Stimulated activated CD8-positive, alpha-beta memory T cell treated with anti-CD3 and anti-CD28 coated beads, Interleukin-15, amount 100 ng/mL, for 24 hours (primary cell): ENCODE measurements at places on chromosomes 2 and 18.

DNA sequence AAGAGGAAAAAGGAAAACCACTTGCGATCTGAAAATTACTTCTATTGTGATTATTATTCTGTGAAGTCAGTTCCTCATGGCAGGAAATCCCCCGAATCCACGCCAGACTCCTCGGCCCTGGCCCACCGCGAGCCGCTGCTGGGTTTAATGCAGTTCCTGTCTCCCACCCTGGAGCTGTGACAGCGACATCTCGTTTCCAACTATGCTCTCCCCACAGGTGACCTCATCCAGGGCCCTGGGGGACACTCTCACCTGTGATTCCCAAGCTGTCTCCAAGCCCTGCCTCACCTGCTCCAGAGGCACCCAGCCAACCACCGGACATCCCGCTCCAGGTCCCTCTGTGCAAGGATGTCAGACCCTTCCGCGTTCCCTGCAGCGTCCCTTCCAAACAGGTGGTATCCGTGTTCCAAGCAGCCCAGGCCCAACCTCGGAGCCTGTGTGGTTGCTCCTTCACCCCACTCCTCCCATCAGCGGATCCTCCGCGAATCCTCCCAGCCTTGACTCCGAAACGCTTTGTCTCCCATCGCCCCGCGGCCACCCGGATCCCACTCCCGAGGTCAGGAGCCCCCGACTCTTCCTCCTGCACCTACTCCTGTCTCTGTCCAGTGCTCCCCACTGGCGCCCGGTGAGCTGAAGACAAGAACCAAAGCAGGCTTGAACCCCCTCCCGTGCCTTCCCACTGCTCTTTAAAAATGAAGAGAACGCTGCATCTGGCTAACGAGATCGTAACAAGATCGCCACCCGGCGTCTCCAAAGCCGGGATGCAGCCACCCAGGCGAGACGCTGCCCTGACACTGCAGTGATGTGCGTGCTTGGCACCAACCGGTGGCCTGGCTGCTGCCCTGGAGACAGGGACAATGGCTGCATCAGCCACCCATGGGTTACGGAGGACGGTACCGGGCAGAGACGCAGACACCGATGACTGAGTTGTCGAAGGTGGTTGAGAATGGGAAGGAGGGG is 96.5 kb downstream of the NDUFA10 start:
- no peak for DNase-seq

GRCh38 chr2:239876271-239876947 is 148.7 kb downstream of the NDUFA10 start:
- DNase-seq = no peak

DNA sequence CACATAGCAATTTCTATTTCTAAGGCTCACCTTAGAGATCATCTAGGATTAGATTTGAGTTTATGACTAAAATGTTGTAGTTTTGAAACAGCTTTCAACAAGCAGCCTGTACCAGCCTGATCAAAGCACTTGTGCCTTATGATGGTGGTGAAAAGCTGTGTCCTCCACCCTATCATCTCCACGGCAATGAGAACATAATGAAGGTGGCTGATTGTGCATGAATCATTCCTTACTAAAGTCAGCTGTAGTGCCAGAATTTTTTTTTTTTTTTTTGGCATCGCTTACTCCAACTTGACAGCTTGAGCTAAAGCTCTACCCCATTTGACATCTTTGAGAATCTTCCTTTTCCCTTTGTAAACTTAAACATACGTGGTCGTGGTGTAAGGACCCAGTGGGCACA is 86.0 kb downstream of the DCC start:
- DNase-seq = no peak

DNA sequence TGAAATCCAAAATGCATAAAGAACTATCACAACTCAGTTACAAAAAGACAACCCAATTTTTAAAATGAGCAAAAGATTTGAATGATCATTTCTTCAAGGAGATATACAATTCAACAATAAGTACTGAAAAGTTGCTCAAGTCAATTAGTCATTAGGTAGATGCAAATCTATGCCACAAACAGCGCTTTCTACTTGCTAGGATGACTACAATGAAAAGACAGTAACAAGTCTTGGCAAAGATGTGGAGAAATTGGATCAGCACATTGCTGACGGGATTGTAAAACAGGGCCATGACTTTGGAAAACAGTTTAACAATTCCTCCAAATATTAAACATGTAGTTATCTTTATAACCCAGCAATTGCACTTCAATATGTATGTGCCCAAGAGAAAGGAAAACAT is 166.3 kb upstream of the MC4R start:
- no peak for DNase-seq

GRCh38 chr2:152496371-152496770 is 161.4 kb downstream of the FMNL2 start:
- DNase-seq = no peak

GRCh38 chr2:158570869-158571268 is 114.1 kb downstream of the PKP4 start:
- DNase-seq = no peak

GRCh38 chr18:35324926-35325655 is 19.1 kb downstream of the ZNF24 start:
- no peak for DNase-seq

GRCh38 chr2:221515864-221516263 is 56.2 kb downstream of the EPHA4 start:
- DNase-seq = no peak
